ENCODE measurements at places on chromosomes 5 and 9.
A peak's percentile ranks its signal among the peaks of the same experiment; 100 is the strongest.

DNA sequence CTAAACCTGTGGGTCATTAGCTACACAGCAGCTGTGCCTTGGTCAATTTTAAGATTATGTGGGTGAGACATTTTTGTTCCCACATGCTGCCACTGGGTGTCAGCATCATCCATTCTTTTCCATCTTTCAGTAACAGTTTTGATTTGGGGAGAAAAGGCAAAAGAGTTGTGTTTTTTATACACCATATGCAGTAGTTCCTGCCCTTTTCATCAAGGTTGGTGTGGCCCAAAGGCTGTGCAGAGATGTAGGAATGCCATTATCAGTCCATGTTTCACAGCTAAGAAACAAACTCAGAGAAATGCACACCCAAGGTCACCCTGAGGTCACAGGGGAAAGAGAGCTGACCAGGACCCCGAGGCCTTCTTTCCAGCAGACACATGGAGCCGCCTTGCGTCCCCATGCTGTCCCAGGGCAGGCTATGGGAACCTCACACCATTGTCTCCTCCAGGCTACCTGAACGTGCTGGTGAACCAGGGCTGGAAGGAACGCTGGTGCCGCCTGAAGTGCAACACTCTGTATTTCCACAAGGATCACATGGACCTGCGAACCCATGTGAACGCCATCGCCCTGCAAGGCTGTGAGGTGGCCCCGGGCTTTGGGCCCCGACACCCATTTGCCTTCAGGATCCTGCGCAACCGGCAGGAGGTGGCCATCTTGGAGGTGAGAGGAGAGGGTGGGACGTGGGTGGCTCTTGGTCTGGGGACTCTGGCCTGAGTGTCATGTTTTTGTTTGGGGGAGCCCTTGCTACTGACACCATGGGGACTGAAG, 27.8 kb upstream of the GRPEL2 start:
- peak; percentile 11 for DNase-seq

DNA sequence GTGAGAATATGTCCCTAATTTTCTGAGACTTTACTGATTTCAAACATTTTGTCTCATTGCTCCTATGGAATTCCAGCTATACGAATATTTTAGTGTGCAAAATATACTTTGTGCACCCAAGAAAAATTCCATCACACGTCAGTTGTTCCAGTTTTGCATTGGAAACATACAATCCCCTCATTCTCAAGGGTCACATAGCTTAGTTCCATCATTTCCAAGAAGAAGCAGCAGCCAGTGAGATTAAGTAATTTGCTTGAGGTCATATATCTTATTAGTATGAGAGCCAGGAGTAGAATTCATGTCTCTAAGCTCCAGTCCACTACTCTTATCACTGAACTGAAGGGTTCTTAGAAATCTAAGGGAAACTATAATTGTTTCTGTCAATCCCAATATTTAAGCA, 746.7 kb upstream of the C9orf72 start:
- DNase-seq = no peak

GRCh38 chr9:126617003-126617822, 3.5 kb downstream of the LMX1B start:
- no peak for DNase-seq

- DNase-seq = no peak
Measured at GRCh38 chr5:179833056-179833708, 12.5 kb downstream of the SQSTM1 start.

DNA sequence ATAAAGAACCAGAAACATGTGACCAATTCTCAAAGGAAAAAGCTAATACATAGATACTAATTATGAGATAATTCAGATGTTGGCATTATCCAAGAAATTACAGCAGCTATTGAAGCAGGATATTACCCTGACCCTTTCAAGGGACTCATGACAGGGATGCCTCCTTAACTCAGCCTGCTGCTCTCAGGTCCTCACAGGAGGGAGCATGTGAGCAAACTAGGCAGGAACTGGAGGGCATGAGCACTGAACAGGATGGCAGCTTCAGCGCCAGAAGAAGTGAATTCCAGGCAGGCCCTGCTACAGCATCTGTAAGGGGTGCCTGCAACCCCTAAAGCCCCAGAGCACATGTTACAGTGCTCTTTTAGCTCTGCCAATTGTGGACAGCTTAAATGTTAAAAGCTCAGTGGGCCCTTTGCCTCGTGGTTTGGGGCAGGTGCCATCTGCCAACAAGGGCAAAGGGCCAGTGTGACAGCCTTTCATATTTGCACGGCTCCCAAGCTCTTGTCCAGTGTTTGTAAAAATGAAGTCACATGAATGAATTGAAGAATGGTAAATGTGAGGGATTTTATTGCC, 464.7 kb upstream of the COX7C start:
- no peak for DNase-seq

- no peak for DNase-seq
Measured at GRCh38 chr9:99069546-99069945, 35.4 kb upstream of the TGFBR1 start.

All from stimulated activated CD4-positive, alpha-beta T cell treated with anti-CD3 and anti-CD28 coated beads, Interleukin-2, amount 100 ng/mL, for 24 hours (primary cell).